Activated CD8-positive, alpha-beta T cell treated with anti-CD3 and anti-CD28 coated beads, Interleukin-2, amount 10 ng/mL, durations not matched to agents 7 days and 5 days (primary cell): ENCODE measurements at places on chromosomes 3 and 15.

GRCh38 chr15:35181538-35181937, 96.4 kb upstream of the NANOGP8 start:
- DNase-seq, result no peak

DNA sequence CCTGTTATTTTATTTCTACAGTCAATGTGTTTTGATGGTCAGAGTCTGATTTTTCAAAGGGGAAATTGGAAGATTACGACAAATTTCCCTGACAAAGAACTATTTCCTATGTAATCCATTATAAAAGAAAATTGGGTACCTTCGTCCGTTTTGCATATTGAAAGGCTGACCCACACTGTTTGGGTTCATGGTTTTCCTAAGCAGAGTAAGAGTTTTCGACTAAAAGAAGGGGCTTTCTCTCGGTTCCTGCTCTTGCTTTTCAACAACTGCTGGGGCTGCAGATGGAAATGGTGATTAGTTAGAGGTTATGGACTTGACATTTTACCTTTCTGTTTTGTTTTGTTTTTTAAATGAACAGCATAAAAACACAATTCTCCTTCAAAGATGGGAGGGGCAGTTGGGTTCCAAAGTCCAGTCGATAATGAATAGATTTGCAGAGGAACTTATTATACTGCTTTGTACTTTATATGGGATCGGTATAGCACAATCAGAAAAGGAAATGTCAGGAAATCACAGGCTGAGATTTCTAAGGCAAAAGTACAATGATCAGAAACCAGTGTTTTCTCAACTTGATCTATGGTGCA, 978 bp downstream of the KCNMB2 start:
- DNase-seq, result no peak

GRCh38 chr3:115359536-115359935, 212.4 kb upstream of the ZBTB20 start:
- no peak for DNase-seq

DNA sequence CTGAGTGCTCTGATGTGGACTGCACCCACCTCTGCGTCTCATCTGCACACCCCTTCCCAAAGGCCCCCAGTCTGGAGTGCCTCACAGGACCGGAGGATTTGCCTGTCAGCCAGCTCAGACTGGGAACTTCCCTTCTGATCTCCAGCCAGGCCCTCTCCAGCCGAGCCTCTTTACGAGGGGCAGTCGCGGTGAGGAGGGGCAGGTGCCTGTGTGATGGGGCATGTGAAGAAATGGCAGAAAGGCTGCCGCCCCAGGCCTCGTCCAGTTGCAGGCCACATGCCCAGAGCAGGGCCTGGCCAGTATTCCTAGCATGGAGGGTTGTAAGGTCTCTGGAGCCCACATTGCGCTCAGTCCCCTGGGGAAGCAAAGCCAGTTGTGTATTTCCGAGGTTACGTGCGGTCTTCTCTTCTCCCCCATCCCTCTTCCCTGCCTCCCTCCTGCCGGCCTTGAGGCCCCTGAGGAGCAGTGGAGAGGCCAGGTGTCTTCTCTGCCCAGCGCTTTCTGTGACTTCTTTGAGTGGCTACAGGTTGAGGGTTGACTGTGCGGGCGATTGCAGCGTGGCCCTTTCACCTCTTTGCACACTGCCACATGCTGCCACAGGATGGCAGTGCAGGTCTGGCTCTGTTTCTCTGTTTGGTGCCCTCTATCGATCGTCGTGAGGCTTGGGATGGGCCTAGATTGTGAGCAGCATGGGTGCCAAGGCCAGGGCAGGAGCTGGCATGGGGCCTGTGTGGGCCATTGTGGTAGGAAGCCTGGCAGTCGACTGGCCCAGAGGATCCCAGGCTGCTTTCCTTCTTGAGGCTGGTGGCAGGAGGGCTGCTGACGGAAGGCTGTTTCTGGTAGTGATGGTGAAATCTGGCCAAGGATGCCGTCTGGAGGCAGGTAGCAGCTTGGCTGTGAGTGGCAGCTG, 5.3 kb downstream of the CLK3 start:
- DNase-seq, result peak; percentile 87

DNA sequence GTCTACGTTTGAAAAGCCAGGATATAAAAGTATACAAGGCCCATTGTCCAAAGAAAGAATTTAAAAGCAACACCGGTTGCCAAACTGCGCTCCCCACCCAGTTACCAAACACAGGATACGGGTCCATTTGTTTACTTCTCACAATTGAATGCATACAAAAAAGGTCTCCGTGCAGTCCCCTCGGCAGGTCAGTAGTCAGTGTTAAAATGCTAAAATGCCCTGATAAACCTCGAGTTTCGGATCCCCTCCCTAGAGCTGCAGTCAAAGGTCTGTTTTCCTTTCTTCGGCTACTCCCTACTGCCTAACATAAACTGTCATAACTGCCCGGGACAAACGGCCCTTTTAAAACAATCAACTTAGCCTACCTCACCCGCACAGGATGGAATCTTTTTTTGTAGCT, 534.6 kb downstream of the FOXP1 start:
- no peak for DNase-seq

- DNase-seq, result no peak
Observed at GRCh38 chr3:100982710-100983109, 10.5 kb downstream of the ABI3BP start.

GRCh38 chr3:63355809-63356208, 77.7 kb downstream of the SYNPR start:
- no peak for DNase-seq

GRCh38 chr15:65300924-65301441, 3.5 kb upstream of the RNU5B-1 start:
- no peak for DNase-seq

DNA sequence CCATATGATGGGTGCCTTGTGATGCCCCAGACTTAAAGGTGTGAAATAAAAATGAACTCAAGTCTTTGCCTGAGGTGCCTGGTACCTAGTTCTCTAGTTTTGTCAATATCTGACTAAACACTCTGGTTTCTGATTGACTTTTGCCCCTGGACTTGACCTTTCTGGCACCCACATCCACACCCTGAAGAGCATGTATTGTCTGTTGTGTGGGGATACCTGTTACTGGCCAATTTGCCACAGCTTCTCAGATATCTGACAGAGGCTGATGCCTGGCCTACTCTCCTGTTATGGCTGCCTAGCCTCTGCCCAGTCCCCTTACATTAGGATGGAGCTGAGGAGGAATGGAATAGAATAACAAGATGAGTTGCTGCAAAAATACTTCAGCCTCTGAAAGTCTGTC, 3.6 kb downstream of the ZBTB38 start:
- DNase-seq, result no peak

DNA sequence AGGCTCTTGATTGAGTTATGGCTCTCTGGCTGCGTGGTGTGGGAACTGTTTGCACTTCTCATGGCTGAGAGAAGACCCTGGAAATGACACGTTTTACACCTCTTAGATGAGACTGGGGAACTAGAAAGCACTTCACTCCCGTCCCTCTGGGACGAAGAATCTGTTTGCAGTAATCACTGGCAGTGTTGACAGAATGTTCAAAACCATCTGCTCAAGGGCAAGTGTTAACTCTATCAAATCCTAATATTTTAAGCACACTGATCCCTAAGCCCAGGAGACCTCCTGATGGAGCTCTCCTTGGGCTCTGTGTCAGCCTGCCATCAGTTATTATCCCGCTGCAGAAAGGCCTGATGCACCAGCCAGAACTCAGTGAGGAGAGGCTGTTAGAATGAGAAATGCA, 323.8 kb upstream of the DNAJC19 start:
- DNase-seq, result no peak

GRCh38 chr3:55870594-55870993, 383.5 kb upstream of the WNT5A start:
- no peak for DNase-seq
